Activated CD4-positive, alpha-beta T cell treated with anti-CD3 and anti-CD28 coated beads, Interleukin-2, Interleukin-4, amounts not matched to agents 100 ng/mL and 50 ng/mL, durations not matched to agents 16 hours and 8 hours (primary cell): ENCODE measurements at places on chromosomes 3 and 15.
A peak's percentile ranks its signal among the peaks of the same experiment; 100 is the strongest.

DNA sequence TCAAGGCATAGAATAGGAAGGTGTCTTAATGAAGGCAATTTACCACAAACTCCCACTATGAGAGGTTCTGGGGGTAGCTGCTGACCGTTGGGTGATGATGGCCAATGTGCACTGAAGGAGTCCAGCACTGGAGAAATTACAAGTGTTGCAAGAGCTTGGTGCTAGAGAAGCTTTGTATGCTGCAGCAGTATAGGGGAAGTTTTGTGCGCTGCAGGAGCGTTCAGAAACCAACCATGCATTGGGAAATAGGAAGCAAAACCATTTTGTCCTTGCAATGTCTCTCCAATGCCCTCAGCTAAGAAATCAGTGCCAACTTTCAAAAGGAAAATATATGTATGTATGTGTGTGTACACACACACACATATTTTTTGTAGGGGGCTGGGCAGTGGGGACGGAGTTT is 441.6 kb upstream of the NAALADL2 start:
- no peak for DNase-seq

GRCh38 chr15:81653259-81653658 is 279.2 kb upstream of the TMC3 start:
- DNase-seq: no peak

GRCh38 chr3:47646362-47646761 is 67.7 kb upstream of the CSPG5 start:
- DNase-seq: no peak

- no peak for DNase-seq
These were observed 375.2 kb downstream of the LSAMP start for GRCh38 chr3:116070061-116070460.

DNA sequence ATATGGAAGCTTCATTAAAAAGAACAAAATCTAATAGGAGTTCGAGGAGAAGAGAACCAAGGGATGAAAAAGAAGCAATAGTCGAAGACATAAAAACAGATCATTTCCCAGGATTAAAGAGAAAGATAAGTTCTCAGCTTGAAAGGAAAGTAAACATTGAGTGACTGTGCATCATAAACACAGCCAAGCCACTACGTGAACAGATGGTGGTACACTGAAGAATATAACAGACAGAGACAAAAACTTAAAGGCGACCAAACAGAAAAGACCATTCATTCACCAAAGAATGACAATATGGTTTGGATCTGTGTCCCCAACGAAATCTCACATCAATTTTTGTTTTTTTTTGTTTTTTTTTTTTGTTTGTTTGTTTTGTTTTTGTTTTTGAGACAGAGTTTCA is 210.8 kb upstream of the LINGO1 start:
- DNase-seq: no peak

DNA sequence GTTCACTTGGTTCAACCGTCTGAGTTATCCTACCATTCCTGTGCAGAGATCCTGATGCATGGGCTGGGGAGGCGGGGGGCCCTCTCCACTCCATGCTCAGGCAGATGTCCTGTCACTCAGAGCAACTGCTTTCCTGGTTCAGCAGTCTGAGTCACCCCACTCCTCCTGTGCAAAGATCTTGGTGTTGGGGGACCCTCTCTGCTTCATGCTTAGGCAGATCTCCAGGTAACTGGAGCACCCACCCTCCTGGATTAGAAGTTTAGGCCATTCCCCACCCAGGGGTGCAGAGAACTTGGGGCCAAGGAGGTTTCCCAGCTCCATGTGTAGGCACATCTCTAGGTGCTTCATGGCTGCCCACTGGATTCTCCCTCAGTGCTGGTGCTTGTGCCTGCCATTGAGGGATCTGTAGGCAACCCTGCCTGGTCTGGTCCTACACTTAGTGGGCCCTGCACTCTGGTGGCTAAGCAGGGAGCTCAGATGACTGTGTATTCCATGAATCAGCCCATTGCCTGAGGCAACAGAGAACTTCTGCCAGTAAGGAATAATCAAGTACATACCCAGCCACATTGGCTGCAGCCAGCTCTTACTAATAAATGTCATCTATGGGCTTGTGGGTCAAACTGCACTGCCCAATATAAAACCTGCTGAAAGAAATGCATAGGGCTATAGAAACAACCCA is 465.4 kb upstream of the THBS1 start:
- DNase-seq: no peak

DNA sequence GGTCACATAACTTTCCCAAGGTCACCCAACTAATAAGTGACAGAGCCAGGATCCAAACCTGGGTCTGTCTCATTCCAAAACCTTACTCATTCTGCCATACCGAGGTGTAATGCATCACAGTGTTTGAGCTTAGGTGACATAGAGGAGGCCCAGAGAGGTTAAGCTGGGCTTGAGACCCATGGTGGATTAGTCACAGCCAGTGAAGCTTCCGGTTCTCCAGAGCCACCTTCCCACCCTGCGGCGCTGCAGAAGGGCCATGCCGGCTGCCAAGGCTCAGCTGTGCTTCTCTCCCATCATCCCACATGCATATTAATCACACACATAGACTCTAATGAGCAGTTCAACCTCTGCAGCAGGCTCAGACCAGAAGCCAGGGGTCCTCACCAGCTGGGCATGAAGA is 42.2 kb downstream of the SPSB4 start:
- DNase-seq: no peak

GRCh38 chr3:59290358-59290757 is 240.5 kb upstream of the CFAP20DC start:
- no peak for DNase-seq

- DNase-seq: no peak
These were observed 200.8 kb upstream of the IL12A start for GRCh38 chr3:159787794-159788205.

DNA sequence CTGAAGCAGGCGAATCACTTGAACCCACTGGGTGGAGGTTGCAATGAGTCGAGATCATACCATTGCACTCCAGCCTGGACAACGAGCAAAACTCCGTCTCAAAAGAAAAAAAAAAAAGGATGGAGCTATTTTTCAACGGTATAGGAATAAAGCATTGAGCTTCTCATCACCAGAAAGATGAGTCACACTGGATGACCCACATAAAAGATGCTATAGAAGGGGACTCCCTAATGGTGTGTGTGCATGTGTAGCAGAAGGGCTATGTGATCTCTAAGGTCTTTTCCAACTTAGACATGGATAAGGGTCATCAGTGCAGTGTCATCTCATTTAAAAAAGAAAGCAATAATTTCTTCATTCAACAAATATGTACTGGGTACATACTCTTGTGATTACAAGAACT is 476.0 kb downstream of the MFSD1 start:
- DNase-seq: no peak

GRCh38 chr3:51692980-51693395 is 13.9 kb upstream of the GRM2 start:
- no peak for DNase-seq

GRCh38 chr15:83612898-83613635 is 40.9 kb upstream of the ADAMTSL3 start:
- no peak for DNase-seq

GRCh38 chr3:165903885-165904630 is 66.8 kb upstream of the BCHE start:
- no peak for DNase-seq

DNA sequence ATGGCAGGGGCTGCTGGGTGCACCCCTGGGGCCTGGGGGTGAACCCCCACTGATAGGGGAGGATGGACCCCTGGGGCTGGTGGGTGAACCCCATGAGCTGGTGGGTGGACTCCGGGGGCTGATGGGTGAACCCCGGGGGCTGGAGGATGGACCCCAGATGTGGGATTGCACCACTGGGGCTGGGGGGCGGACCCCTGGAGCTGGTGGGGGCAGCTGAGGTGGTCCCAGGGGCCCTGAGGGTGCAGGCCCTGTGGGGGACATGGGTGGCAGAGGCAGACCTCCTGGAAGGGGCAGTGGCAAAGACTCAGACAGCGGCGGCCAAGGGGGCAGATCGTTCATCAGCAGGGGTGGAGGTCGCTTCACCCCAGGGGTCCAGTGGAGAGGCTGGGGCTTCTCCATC is 17.4 kb upstream of the TXNRD3 start:
- no peak for DNase-seq

- peak; percentile 78 for DNase-seq
These were observed 13.2 kb upstream of the PIK3R4 start for GRCh38 chr3:130759692-130760338.

- no peak for DNase-seq
These were observed 466.3 kb downstream of the NR2F2 start for GRCh38 chr15:96796841-96797240.

GRCh38 chr3:146337991-146338390 is 87.1 kb upstream of the PLSCR4 start:
- no peak for DNase-seq

DNA sequence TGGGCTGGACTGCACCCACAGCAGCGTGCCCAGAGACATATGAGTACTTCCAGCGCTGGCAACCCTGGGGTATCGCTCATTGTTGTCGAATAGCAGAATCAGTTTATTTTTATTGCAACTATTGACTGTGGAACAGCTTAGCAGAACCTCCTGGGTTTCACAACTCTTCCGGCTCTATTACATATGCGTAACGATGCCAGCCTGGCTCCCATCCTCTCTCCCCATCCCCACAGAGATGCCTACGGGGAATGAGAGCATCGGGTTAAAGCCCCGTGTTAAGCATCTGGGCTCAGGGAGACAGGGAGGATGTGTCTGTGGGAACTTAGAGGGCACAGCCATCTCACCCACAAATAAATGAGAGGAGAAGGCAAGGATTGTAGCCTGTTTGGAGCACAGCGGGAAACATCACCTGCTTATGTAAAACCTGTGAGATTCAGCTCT is 76.6 kb upstream of the DLG1 start:
- no peak for DNase-seq

DNA sequence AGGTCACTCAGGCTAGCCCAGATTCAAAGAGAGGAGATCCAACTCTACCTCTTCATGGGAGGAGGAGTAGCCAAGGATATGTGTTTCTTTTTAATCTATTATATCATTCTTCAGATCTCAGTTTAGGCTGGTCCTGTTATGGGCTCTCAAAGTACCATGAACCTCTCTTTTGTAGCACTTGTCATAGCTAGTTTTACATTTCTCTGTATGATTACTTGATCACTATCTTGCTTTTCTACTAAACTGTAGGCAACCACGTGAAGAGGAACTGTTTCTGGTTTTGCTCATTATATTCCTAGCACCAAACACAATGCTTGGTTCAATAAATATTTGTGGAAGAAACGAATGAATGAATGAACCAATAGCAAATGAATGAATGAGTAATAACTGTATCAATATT is 29.6 kb downstream of the CD86 start:
- DNase-seq: peak; percentile 69

- no peak for DNase-seq
These were observed 1001.3 kb downstream of the PLOD2 start for GRCh38 chr3:145159640-145160039.

DNA sequence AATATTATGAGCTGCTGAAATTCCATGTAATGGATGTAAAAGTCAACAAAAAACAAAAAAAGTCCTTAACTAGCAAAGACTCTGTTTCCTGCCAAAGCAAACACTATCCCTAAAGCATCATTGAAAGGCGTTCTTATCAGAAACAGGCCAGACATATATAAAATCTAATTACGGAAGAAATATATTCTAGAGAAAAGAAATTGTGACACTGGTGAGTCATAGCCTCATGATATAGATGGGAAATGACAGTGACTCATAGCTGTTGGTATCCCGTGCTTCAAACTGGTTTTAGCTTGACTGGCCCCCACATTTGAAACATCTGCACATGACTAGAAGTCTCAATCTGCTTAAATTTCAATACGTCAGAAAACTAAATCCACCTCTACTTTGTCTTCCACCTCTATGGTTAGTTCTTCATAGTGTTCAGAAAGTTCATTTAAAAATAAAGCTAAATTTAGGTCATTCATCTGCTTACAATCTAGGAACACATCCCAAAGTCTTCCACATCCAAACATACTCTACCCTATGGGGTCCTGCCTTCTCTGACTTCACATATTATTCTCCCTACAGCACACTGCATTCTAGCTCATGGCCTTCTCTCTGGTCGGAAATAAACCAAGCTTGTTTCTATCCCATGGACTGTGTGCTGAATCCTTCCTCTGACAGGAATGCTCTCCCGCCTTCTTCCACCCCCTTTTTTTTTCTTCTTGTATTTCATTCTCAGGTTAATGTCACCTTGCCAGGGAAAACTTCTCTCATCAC is 456.3 kb upstream of the ARRDC4 start:
- no peak for DNase-seq

GRCh38 chr15:64824929-64825430 is 467 bp downstream of the PIF1 start:
- DNase-seq: peak; percentile 27

DNA sequence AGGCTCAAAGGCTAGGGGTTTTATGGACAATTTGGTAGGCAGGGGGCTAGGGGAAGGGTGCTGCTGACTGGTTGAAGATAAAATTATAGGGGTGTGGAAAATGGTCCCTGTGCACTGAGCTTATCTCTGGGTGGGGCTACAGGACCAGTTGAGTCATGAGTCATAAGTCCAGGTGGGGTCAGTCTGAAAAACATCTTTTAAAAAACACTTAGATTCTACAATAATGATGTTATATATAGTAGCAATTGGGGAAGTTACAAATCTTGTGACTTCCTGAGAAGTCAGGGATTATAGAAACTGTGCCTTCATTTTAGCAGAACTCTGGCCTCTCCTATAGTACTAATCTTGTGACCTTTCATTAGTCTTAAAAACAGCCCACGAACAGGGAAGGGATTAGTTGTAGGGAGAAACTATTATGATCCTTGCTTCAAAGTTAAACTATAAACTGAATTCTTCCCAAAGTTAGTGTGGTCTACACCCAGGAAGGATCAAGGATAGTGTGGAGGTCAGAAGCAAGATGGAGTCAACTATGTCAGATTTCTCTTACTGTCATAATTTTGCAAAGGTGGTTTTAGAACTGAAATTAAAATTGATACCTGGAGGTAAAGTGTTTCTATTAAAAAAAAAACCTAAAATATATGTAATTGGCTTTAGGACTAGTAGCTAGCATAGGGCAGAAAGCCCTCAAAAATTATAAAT is 130.1 kb downstream of the P2RY1 start:
- DNase-seq: no peak

- no peak for DNase-seq
These were observed 1434.1 kb downstream of the SI start for GRCh38 chr3:163644172-163644571.

DNA sequence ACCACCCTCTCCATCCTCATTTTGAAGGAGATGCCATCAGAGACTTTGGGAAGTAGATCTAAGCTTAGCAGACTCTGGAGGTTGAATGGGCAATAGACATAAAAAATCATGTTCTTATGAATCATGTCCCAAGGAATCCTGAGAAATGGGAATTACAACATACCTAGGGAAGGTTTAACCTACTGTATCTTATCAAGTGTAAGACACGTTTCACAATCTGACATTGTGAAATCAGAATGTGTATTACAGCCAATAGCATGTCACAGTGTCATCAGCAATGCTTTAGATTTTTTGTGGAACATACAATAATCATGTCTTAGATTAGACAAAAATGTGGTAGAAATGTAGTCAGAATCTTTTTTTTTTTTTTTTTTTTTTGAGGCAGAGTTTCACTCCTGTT is 332.4 kb upstream of the TLE3 start:
- no peak for DNase-seq

GRCh38 chr3:193974671-193975535 is 161.0 kb upstream of the HES1 start:
- DNase-seq: no peak

GRCh38 chr15:73935547-73935946 is 9.3 kb downstream of the LOXL1 start:
- DNase-seq: no peak

GRCh38 chr15:49309889-49310288 is 113.2 kb upstream of the FGF7 start:
- no peak for DNase-seq

GRCh38 chr3:195755791-195756676 is 35.3 kb downstream of the MUC20 start:
- DNase-seq: peak; percentile 21
